ENCODE measurements at places on chromosomes 12 and 14.

- no peak for DNase-seq
Measured at GRCh38 chr14:35637269-35637668, 103.3 kb downstream of the INSM2 start.

DNA sequence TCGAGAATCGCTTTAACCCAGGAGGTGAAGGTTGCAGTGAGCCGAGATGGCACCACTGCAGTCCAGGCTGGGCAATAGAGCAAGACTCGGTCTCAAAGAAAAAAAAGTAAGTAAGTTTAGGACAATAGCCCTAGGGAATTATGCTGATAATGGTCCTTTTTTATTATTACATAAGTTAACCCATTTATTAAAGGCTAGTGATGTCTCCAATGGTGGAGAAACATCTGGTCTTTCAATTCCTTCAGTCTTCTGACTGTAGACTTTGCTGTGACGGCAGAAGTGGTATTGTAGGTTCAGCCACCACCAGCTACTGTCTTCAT, 27.4 kb downstream of the DDX47 start:
- DNase-seq: no peak

DNA sequence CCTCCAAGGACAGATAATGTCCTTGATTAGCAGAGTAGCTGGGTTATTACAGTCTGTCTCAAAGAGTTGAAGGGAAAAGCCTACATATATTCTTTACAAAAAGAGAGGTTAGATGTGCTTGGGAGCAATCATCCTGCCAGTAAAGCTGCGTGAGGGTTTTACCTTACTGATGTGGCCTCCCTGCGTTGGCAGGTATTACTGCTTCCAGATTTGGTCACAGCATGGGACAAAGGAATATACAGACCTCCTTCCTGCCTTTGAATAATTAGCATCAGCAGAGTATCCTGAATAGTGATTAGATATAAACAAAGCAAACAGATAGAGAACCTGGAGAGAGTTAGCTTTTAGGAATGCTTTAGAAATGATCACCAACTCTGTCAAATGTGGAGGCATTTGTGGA, 69.6 kb downstream of the TMTC2 start:
- peak; percentile 95 for DNase-seq

- no peak for DNase-seq
Measured at GRCh38 chr12:55631733-55632132, 5.0 kb upstream of the OR10P1 start.

- DNase-seq: no peak
Measured at GRCh38 chr12:74043343-74043742, 494.3 kb upstream of the ATXN7L3B start.

DNA sequence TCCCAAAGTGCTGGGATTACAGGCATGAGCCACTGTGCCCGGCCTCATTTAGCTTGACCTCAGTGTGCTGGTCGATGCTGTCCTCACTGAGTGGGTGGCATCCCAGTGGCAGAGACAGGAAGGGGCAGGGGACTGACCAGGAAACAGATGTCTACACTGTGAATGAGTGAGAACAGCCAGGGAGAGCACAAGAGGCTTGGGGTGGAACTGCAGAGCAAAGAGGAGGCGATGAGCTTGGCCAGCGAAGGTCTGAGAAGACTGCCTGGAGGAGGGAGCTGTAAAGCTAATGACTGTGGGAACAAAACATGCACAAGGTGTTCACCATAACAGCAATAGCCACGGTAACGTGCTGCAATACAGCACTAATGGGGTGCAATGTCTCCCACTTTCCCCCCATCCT, 57.2 kb upstream of the BEGAIN start:
- DNase-seq: no peak

- DNase-seq: no peak
Measured at GRCh38 chr12:79690638-79691510, at the start of gene PAWR. TSS of gene PAWR (minus strand) at chr12:79690964. CDS start at chr12:79690244, 720 bp downstream.

GRCh38 chr14:73645248-73645610, 443 bp downstream of the DNAL1 start:
- DNase-seq: no peak

GRCh38 chr14:36716614-36717184, 55.0 kb downstream of the PAX9 start:
- no peak for DNase-seq

DNA sequence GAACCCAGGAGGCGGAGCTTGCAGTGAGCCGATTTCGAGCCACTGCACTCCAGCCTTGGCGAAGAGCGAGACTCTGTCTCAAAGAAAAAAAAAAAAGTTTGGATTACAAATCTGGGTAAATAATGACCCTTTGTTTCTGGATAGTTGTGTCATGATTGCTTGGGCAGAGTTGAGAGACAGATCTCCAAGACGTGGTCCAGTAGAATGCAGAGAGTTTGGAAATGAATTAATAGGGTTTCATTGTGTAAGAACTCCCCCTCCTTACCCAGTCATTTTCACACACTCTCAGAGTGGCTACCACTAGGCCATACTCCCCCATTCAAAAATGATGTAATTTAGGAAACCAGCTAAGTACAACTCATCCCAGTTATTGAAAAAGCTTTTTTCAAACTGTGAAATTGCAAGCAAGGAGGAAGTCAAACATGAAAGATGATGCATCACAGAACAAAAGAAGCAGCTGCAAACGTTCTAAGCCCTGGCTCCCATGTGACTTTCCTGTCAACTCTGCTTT, 1331.9 kb downstream of the AACS start:
- DNase-seq: no peak

DNA sequence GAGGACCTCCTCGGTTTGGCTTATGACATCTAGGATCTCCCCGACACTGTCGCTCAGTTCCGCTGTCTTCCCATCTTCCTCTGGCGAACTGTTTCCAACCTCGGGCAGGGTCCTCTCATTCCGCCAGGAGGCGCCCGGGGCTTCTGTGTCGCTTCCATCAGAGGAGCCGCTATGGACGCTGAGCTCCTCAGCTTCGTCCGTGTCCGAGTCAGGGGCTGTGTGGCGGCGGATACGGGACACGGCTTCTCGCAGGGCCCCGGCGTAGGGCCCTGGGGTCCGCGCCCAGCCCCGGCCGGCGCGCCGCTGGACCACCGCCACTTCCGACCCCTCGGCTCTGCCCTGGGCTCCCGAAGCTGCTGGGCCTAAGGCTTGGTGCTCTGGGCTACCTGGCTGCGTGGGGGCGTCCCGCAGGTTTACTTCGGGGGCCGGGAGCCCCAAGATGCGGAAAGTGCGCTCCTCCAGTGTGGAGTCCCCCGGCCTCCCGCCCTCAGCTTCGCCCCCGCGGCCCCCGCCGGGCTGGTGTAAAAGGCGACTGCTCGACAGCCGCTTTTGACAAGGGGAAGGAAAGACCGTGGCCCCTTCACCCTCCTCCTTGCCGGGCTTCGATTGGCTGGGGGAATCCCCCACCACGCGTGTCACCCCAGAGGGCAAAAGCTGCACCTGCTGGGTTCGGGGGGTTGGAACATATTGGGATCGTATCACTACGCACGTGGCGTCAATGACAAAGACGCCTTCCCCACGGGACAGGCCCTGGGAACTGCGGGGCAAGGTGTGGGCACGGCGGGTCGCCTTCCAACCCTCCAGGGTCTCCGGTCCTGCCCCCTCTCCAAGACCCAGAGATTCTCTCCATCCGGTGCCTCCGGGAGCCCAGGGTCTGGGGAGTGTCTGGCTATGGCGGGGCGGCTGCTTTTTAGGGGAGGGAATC, 2.1 kb downstream of the DDN start:
- no peak for DNase-seq

DNA sequence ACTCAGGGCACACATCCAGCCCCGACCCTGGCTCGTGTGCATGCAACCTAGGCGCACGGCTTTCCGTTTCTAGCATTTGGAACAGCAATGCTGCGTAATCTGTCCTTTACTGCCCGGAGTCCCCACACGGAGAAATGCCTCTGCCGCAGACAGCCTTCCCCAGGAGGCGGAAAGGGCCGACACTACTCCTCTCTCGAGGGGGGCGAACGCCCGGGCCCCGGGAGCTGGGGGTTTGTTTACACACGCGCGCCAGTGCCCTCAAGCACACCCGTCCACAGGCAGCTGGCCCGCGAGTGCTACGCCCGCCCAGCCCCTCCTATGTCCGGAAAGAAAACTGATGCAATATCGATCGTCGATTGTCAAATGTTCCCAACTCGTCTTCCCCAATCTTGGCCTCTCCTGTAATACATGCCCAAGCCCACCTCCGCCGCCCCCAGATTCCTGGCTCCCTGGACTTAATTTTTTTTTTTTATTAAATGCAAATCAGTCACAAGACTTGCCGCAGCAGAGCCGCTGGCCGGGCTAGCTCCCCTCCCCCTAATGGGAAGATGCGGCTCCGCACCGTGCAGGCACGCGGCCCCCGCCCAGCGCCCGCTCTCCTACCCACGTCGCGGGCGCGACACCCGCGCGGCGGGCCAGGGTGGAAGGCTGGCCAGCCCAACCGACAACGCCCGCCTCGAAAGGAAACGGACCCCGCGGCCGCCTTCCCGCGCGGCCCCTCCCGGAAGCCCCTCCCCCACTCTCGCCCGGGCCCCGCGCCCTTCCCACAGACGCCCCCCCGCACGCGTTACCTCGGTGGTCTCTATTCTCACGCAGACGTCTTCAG, 642 bp downstream of the SLC38A2 start:
- peak; percentile 5 for DNase-seq

DNA sequence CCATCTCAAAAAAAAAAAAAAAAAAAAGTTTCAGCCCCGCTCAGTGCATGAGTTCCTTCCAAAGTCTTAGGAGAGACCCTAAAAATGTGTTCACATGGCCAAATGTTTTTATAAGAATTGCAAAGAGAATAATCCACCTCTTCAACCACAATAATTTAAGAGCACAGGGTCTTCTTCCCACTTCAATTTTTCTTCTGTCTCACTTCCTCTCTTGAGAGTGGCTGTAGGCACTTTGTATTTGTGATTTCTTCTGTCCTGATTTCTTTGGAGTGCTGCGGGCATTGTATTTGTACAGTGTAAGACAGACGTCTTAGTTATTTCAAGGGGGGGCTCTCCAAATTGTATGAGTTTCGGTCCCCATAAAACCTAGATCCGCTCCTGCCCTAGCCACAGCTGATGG, 58.3 kb downstream of the C12orf56 start:
- DNase-seq: no peak

DNA sequence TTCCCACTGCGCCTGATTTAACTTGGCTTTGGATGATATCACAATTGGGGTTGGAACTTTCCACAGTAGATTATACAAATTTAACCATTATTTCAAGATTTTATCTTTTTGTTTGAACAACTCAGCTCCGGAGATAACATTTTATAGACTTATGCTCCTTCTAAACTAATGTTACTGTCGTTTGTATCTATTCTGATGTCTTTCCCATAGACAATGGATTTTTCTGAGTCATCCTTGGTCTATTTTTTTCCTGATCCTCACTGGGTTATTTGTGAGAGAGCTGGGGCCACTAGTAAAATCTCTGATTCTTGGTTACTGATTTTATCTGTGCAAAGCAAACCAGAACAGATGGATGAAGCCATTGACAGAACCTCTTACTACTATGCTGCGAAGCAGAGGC, 175.1 kb downstream of the SLC38A4 start:
- DNase-seq: no peak

- no peak for DNase-seq
Measured at GRCh38 chr14:52883658-52884057, 67.2 kb downstream of the FERMT2 start.

DNA sequence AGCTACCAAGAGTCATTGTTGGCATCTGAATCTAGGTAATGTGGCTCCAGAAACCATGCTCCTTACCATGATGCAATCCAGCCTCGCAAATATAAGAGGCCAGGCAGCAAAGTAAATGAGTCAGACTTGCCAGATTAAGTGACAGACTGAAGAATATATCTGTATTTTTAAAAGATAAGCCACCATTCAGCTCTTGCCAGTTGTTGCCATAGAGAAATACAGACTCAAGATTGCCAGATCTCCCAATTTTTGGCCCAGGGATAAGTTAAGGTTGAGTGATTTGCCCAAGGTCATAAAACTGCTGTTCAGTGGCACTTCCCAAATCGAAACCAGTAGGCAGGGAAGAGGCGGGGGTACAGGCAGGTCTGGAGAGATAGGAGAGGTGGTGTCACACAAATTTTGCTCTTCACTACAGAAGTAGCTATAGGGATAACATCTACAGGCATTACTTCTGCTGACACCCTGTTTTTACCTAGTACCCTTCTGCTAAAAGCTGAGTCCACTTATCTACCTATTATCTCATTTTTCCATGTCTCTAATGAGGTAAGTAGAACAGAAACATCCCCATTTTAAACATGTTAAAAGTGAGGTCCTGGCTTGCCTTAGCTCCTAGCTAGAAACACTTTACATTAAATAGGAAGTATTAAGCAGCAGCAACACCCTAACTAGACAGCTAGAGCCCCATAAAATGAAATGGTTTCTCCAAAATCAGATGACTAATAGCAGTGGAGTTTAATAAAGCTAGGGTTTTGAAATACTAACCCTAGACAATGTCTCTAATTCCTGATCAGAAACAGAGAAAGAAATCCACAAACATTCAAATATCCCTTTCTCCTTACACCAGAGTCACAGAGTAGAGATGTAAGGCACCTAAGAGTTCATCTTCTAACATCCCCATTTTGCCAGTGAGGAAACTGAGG, 19.5 kb downstream of the DCAF5 start:
- DNase-seq: no peak

DNA sequence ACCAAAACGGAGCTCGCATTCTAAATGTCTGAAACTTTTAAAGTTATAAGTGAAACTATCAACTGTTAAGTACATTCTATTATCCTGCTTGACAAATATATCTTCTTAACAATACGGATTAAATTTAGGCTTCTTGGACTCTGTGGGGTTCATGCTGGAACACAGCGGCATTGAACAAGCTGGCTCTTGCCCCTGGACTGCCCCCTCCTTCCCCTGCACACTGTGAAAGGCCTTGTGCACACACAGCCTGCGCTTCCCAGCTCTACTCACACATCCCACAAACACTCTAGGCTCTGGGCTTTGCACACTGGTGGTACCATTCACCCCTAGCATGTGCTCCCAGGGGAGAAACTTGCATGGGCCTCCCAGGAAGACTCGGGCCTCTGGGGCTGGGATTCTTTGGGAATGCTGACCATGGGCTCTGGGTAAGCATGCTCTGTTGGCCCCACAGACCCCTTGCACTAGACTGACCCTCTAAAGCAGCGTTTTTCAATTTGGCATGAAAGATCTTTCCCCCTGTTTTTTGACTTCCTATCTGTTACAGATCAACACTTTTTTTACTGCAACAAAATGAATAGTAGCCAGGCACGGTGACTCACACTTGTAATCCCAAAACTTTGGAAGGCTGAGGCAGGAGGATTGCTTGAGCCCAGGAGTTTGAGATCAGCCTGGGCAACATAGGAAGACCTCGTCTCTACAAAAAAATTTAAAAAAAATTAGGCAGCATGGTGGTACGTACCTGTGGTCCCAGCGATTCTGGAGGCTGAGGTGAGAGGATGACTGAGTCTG, 96.2 kb upstream of the CPM start:
- no peak for DNase-seq

DNA sequence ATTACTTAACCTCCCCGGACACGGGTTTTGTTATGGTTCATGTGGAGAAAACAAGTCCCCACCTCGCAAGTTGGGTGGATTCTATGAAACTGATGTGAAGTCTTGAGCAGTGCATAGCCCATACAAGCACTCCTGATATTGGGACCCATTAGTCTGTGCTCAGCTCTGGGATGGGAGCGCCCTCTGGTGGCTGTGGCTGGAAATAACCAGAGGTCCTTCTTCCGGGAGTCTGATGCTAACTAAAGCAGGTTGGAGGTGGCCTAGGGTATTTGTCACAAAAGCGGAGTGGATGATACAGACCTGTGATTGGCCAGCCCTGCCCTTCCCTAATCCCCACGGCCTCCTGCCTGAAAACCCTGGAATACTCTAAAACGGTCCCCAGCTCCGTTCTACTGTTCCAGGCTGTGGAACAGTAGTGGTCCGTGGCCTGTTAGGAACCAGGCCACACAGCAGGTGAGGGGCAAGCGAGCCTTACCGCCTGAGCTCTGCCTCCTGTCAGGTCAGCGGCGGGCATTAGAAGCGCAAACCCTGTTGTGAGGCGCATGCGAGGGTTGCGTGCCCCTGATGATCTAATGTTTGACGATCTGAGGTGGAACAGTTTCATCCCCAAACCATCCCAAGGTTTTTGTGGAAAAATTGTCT, 6.4 kb downstream of the SLC48A1 start:
- no peak for DNase-seq

All from cerebellar nuclear complex (tissue), 1 donor.